Stimulated activated CD8-positive, alpha-beta memory T cell treated with anti-CD3 and anti-CD28 coated beads, Interleukin-7, amount 100 ng/mL, for 48 hours (primary cell): ENCODE measurements at places on chromosomes 6 and 20.

GRCh38 chr6:43714311-43715055, 26.9 kb upstream of the MRPS18A start:
- no peak for DNase-seq

- DNase-seq = peak; percentile 29
Measured at GRCh38 chr20:2387180-2387577, 6.5 kb downstream of the TGM6 start.

DNA sequence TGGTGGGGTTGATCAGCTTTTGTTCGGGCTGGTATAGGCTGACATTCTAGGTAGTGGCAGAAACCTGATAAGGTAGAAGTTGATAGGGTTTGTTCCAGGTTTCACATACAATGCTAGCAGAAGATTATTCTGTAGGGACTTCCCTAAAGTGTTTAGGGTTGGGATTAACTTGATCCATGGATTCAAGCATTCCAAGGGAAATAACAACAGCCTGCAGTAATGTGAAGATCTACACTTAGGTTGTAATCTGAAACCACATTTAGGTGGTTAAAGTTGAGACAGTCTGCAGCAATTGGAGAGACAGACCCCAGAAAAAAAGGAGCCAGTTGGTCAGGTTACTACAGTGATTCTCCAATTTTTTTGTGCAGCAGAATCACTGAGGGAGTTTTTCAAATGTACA, 56.1 kb downstream of the GJA1 start:
- DNase-seq = no peak

GRCh38 chr20:22796469-22797077, 212.2 kb upstream of the FOXA2 start:
- no peak for DNase-seq

DNA sequence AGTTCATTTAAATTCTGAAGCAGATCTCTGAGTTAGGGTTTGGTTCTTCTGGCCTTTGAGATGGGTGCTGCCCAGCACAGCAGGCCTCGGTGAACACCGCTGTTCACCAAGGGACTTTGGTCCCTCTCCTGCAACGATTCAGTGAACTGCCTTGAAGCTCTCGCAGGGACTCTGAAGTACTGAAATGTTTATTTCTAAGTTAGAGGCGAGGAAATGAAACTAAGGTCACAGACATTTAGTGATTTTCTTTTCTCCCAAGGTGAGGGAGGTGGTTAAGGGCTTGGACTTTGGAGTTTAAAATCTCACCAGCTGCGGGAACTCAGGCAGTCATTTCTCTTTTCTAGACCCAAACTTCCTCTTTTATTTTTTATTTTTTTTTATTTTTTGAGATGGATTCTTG, 26.2 kb downstream of the E2F3 start:
- no peak for DNase-seq

DNA sequence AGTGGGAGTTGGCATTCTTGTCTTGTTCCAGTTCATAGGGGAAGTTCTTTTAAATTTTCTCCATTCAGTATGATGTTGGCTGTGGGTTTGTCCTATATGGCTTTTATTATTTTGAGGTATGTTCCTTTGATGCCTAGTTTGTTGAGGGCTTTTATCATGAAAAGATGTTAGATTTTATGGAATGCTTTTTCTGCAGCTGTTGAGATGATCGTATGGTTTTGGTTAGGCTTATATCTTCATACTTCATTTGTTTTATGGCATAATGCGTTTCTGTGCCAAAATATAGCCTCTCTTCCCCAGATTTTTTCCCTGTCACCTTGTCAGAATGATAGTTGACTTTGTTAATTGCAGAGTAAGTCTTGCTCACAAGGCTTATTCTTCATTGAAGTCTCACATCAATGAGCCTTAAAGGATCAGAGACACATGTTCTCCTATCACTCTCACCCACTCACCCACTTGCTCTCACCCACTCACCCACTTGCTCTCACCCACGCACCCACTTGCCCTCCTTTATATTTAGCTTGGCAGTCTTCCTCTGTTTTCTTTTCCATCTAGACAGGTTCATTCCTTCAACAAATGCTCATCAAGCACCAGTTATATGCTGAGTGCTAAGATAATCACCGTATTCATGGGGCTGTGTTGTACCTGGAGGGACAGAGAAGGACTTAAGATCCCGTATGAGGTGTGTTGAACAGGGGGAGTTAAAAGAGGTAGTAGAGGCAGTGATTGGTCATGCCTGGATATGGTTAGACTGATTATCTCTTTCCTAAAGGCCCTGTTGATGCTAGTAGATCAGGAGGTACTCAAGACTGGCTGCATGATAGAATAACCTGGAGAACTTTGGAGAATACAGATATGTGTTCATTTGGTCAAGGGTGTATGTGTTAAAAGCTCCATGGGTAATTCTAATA, 19.3 kb downstream of the UST start:
- DNase-seq = no peak

GRCh38 chr6:132365281-132365907, 35.9 kb downstream of the MOXD1 start:
- no peak for DNase-seq

DNA sequence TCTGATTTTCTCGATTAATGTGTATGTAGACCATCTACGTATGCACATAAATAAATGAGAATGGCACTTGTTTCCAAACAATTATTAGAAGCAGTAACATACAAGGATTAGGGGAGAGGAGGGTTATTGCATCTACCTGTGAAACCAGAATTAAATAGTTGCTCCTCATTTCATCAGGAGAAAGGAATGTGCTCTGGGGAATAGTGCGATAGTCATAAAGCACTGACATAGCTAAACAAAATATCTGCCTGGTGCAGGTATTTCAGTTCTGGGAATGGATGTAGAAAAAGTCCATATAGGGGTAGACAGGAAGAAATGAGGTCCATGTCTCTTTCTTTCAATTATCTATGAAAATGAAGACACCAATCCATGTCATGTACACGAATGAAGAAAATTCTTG, 1.6 kb upstream of the ID4 start:
- no peak for DNase-seq

DNA sequence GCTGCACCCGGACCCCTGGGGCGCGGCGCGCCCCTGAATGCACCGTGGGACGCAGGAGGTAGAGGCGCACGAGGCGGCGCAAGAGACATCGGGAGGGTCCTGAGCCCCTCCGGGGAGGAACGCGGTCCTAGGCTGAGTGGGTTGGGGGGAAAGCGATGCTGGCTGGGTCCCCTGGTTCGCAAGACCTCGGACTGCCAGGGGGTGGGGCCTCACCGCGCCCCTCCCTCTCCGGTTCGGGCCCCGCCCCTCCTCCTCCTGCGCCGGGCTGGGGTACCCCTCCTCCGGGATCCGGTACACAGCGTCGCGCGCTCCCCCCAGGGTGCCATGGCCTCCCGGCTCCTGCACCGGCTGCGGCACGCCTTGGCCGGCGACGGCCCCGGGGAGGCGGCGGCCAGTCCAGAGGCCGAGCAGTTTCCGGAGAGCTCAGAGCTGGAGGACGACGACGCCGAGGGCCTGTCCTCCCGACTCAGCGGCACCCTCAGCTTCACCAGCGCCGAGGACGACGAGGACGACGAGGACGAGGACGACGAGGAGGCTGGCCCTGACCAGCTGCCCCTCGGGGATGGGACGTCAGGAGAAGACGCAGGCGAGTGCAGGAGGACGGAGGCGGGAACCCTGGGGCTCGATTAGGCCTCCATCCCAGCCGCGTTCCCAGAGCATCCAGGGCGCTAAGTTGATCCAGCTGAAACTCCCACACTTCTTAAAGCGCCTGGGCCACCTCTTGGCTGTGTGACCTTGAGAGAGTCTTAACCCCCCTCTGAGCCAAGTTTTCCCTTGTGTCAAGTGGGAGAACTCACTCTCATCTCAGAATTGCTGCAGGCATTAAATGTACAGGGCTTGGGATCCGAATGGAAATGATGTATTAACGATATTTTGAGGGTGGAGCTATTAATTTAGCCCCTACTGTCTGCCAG, 541 bp downstream of the SNX21 start:
- no peak for DNase-seq

GRCh38 chr6:32610682-32611296, 21.1 kb upstream of the HLA-DRB1 start:
- DNase-seq = no peak

DNA sequence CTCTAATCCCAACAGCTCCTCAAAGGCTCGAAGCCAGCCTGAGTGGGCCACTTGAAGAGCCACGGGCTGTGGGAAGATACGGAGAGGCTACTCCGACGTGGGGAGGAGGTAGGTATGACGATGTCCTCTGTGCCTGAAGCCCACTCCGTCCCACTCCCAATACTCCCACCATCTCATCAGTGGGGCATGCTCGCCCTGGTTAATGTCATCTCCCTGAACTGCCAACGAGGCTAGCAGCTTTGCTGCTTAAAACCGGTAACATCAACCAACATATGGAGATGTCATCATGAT, 11.1 kb downstream of the NRN1 start:
- DNase-seq = no peak

GRCh38 chr6:145704143-145704781, 31.1 kb downstream of the EPM2A start:
- DNase-seq = no peak

- DNase-seq = no peak
Measured at GRCh38 chr6:56764081-56764566, 121.4 kb upstream of the DST start.

DNA sequence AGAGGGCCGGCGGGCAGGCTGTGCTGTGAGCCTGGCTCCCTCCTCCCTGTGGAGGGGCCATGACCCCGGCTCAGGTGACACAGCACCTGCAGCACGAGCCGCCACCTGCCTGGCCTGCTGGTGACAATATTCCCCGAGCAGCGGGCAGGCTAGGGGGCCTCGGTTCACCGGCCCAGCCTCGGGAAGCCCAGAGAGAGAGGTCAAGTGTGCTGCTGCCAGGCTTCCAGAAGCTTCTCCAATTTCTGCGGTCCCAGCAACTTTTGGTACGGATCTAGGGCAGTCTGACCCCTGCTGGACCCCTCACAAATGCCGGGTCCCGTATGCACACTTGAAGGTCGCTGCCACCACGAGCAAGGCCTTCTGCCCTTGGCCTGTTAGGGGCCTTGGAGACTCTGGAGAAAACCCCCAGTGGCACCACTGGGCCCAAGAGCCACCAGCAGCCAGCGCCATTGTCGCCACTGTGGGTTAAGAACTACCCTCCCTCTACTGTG, 38.6 kb upstream of the NOL4L start:
- no peak for DNase-seq

GRCh38 chr6:15522026-15522425, 140.8 kb downstream of the DTNBP1 start:
- DNase-seq = no peak

DNA sequence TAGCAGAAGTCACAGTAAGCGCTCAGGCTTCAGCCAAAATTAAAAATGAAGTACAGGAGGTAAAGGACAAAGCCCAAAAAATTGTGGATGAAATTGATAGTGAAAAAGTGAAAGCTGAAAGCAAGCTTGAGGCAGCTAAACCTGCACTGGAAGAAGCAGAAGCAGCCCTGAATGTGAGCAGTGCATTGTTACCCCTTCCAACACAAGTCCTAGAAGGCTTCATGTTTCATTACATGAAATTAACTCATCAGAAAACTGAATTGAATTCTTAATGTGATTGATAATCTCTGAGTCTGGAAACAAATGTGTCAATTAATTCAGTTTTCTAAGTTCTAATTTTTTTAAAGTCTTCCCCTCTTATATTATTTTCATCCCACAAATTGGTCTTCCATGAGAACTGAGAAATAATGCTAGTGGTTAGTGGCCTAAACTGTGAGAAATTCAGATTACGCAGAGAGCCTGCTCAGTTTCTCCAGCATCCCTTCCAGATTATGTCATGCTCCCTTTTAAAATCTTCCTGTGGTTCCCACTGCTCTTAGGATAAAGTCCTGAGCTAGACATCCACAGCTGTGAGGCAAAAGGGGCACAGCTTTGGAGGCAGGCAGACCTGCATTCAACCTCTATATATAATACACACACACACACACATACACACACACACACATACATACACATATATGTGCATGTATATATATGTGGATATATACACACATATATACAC, 133.2 kb upstream of the GLP1R start:
- DNase-seq = no peak

GRCh38 chr6:125173341-125174095, 19.9 kb downstream of the TPD52L1 start:
- no peak for DNase-seq

- DNase-seq = no peak
Measured at GRCh38 chr6:170152124-170152926, 138.6 kb downstream of the DLL1 start.

- DNase-seq = no peak
Measured at GRCh38 chr20:37911838-37912281, 8.9 kb downstream of the VSTM2L start.

GRCh38 chr20:15406072-15406471, 1068.7 kb upstream of the FLRT3 start:
- DNase-seq = no peak

- no peak for DNase-seq
Measured at GRCh38 chr6:17281497-17282481, 628 bp downstream of the RBM24 start.

DNA sequence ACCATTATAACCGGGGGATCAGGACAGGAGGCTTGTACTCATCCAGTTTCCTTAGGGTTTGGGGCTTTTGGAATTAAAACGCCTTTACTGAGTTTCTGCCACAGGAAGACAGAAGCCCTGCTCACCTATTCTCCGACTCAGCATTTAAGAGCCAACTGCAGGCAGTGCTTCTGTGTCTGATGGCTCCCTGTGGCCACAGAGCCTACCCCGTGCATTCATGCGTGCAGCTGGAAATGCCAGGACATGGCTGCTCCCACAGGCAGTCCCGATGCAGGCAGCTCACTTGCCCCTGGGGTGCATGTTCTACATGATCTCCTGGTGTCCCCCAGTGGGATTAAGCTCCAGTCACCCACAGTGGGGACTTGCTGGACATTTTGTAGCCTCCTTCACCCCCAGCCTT, 22.2 kb downstream of the ZNF831 start:
- DNase-seq = no peak

DNA sequence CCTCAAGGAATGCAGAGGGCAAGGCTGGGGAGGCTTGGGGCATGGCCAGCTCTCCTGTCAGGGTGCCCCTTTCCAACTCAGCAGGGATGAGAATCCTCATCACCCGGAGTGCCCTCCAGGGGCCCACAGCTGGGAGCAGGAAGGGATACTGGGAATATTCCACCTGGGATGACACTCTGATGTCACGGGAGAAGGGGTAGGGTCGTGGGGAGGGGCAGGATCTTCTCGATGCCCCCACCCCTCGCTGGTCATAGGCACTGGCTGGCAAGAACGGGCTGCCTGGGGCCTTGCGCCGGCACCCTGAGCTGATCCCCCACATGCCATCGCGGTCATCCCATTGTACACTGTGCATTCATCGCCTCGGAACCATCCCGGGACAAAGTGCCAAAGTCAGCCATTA, 10.6 kb upstream of the NXT1 start:
- no peak for DNase-seq

DNA sequence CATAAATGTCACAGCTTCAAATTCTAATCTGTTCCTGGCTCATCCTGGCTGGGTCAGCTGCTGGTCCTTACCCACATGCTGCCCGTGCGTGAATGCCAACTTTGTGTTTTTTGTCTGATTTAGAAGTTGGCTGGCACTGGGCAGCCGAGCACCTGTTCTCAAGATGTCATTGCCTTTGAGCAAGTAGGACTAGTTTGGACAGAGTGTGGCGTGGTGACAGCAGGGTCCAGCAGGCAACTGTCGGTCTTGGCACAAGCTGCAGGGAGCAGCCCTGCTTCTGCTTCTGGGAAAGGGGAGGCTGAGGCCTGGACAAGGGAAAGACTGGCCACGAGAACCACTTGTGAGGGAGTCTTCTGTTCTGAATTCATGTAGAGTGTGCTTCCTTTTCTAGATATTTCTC, 26.4 kb upstream of the ADRM1 start:
- no peak for DNase-seq
